ENCODE measurements at places on chromosomes 2 and 18.

DNA sequence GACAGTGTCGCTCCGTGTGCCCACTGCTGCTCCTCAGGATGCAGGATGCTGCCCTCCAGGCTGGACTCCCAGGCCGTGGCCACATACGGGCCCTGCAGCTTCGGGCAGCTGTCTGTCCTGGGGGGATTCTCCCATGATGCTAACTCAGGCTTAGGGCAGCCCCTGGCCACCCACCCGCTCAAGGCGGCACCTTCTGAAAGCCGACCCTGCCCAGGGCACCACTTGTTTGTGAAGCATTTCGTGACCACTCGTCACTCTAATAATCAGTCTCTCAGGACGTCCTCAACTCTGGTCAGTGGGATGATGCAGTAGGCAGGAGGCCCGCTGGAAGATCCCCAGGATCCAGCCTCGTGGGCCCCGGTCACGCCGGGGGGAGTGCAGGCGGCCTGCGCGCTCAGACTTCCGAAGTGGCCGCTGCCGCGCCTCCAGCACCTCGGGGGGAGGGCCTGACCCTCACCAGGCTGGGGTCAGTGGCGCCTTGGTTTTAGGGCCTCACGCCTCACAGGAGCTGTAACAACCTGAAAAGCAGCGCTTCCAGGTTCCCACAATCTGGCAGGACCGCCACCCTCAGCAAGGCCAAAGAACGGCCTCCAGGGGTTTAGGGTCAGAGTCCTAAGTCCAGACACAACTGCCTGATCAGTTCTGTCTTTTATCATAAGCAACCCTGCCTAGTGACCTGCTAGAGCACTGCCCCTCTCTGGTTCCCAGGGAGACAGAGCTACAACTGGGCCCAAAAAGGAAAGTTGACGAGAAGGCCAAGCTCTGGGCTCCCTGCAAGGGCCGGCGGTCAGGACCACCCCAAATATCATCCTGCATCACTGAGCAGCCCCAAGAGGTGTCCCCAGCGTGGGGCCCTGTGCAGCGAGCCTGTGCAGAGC is 53.0 kb downstream of the EIPR1 start:
- no peak for DNase-seq

DNA sequence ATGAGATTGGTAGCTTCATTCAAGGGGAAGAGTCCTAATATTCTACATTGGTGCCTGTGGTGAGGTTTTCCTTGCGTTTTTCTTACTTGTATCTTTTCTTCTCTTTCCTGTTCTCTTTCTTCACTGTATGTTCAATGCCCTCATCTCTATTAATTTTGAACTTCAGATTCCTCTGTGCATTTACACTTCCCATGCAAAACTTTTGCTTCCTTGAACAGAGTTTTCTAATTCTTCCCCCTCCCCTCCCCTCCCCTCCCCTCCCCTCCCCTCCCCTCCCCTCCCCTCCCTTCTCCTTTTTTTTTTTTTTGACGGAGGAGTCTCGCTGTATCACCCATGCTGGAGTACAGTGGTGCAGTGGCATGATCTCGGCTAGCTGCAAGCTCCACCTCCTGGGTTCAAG is 388.3 kb downstream of the LRRTM1 start:
- DNase-seq = no peak

DNA sequence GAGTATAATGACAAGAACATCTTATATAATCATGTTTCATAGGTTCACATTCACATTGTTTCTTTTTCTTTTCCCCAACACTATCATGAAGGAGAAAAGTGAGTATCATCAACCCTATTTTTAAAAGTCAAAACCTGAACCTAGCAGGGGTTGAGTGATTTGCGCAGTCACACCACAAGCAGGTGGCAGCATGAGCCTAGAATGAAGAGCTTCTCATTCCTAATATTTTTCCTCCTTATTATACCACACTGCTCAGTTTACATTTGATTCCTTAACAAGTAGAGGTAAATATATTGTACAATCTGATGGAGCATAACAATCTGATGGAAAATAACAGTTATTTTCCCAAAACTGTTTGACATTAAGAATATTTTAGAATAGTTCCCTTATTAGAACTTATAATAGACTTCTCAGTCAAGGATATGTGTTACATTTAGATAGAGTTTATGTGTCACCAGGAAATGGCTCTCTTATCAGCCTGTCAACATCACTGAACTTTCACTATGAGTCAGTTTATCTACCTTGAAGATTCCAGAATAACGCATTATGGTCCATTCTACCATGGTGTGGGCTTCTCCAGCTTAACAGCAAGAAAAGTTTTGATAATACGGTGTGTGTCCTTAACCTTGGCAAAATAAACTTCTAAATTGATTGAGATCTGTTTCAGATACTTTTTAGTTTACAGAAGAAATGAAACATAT is 119.5 kb downstream of the NEB start:
- no peak for DNase-seq

DNA sequence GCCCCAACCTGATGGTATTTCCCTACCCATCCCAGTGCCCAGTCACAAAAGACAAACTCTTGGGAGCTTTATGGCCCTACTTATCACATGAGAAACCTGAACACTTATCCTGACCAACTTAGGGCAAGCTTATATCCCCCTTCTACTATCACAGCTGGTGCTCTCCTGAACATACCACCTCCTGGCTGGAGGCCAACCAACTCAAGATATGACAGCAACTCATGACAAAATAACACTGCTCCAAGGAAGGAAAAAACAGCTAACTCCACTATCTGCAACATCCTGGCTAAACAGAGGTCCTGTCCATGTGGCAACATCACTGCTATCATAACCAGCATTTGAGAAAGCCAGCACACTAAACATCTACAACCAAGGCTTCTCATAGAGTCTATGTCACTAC is 20.9 kb upstream of the CLASP1 start:
- no peak for DNase-seq

DNA sequence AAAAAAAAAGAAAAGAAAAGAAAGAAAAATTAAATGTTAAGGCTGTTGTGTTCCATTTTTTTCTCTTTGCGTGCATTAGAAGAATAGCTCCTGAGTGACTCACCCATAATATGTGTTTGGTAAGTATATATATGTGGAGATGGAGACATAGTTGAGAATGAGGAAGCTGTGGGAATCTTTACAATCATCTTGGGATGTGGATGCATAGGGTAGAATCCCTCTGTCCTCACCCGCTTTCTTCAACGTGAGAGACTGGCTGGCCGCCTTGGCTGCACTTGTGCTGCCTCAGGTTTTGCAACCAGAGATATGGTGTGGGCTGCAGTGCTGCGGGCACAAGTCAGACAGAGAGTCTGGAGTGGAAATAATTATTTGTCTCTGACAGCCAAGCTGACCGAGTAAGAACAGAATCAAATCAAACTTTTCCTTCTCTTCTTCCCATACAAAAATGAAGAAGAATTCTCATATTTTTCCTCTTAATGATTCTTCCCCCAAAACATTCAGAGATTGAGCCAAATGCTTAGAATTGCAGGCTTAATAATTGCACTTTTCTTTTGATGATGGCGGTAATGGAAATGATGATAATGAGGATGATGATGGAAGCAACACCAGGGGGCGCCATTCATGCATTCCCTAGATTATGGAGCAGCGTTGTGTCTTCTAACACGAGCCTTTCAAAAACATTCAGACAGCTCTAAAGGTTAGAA is 48.5 kb downstream of the SERPINB7 start:
- DNase-seq = no peak

GRCh38 chr2:232513353-232513752 is 6.8 kb upstream of the PRSS56 start:
- no peak for DNase-seq

- DNase-seq = no peak
These were observed 65.9 kb downstream of the EDAR start for GRCh38 chr2:108923019-108923700.

DNA sequence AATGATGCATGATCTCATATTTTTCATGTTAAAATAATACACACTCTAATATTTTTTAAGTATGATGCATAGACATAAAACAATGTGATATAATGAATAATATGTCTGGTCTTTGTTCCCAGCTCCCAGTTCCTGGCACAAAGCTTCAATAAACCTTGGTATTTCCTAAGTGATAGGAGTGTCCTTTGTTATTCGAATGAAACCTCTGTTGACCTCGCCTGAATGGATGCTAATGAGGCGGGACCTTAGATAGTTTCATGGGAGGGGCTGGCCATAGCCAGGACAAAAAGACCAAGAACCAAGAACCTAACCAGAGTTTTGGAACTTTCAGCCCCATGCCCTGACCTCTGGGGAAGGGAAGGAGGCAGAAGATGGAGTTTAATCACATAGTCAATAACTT is 257.7 kb upstream of the COPS8 start:
- no peak for DNase-seq

GRCh38 chr2:140658760-140659692 is 1471.8 kb downstream of the LRP1B start:
- DNase-seq = no peak

DNA sequence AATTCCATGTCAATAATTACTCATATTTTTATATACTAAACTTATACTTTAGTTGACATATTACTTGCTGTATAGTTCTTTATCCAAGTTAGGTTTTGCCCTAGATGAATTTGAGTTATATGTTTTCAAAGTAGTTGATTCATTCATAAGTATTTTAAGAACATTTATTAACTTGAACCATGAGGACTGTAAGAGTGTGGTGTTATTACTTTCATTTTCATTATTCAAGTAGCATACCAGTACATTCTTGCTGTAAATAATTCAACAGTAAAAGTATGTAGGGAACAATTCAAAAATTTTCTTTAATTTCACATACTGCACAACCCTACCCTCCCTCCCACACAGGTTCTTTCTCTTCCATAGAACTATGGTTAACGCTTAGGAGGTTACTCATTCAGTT is 75.4 kb downstream of the ANKRD12 start:
- no peak for DNase-seq

GRCh38 chr18:41391616-41392595 is 563.1 kb upstream of the PIK3C3 start:
- peak; percentile 47 for DNase-seq

GRCh38 chr2:224569654-224570053 is 15.5 kb downstream of the CUL3 start:
- no peak for DNase-seq

GRCh38 chr2:25251422-25252273 is 83.3 kb upstream of the POMC start:
- peak; percentile 39 for DNase-seq

- no peak for DNase-seq
These were observed 188.8 kb upstream of the REV1 start for GRCh38 chr2:99678625-99679024.

DNA sequence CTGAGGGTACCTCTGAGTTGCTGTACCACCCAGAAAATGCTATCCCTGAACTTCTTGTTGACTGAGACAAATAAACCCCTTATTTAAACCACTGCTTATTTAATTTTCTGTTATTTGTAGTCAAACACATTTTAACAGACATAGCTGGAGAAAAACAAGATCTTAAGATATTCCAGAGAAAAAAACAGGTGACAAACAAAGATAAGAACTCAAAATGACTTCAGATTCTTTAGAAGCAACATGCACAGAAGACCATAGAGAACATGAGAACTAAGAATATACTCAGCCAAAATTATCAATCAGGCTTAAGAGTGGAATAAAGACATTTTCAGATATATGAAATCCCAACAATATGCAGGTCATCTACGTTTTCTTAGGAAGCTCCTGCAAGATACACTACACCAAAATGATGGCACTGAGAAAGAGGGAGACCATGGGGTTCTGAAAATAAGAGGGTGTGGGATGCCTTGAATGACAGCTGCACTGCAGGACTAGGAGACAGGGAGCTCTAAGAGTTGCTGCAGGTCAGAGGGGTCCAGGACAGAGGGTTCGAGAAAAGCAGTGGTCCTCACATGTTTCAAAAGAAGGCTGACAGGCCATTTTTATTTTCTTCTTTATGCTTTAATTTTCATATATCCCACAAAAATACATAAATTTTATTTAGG is 38.4 kb downstream of the ADAM17 start:
- no peak for DNase-seq

DNA sequence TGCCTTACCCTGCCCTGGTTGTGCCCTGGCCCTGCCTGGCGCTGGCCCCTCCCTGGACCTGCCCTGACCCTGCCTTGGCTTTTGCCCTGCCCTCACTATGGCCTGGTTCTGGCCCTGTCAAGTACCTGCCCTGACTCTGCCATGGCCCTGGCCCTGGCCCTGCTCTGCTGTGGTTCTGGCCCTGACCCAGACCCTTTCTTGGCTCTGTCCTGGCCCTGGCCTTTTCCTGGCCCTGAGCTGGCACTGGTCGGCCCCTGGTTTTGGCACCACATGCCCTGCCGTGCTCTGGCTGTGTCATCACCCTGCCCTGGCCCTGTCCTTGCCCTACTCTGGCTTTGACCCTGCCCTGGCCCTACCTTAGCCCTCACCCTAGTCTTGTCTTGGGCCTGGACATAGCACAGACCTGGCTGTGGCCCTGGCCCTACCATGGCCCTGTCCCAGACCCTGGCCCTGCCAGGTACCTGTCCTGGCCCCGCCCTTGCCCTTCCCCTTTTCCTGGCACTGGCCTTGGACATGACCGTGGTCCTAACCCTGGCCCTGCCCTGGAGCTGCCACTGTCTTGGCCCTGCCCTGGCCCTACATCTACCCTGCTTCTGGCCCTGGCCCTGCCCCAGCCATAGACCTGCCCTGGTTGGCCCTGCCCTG is 4.8 kb upstream of the ANKRD62 start:
- no peak for DNase-seq

DNA sequence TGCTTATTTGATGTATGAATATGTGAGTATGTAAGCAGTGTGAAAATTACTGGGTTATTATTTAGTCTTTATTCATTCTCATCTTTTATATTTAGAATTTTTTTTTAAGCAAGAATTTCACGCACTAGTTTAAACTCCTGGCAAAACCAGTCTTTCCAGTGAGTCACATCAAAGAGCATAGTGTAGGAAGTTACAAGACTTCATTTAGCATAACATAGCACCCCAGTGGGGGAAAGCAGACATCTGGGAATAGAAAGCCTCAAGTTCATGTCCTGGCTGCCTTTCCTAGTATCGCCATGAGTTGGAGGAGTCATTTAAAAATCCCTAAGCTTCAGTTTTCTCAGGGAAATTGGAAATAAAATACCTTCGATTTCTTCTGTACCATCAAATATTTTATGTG is 408.3 kb downstream of the NUP35 start:
- DNase-seq = no peak

GRCh38 chr2:239884051-239884405 is 141.1 kb downstream of the NDUFA10 start:
- DNase-seq = no peak

DNA sequence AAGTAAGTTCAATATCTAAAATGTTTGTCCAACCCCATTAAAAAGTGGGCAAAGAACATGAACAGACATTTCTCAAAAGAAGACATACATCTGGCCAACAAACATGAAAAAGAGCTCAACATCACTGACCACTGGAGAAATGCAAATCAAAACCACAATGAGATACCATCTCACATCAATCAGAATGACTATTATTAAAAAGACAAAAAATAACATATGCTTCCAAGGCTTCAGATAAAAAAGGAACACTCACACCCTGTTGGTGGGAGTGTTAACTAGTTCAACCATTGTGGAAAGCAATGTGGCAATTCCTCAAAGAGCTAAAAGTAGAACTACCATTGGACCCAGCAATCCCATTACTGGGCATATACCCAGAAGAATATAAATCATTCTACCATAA is 931.1 kb downstream of the LRP1B start:
- no peak for DNase-seq

DNA sequence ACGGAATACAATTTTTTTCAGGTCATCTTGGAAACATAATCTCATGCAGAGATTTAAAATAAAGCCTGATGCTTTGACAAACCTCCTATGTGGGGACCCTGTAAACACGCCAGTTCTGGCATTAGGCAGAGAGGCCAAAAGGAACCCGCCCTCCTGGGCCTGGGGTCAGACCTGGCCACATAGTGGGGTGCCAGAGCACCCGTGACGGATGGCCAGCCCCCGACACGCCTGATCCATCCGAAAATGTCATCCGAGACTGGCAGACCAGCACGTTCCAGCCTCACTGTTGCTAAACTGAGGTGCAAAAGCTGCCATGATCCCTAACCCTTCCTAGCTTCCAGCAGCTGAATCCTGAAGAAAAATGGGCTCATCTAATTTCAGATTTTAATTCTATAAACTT is 222.6 kb upstream of the SALL3 start:
- DNase-seq = no peak

Measured in renal cortex interstitium (tissue), 15 donors.